ENCODE measurements at places on chromosomes 1 and 21. TPM values are rescaled to one million over a fixed set of nuclear protein-coding genes. Genes with fewer than 3 reads are reported as not detected.

Gene ZNF691
- 11.1 TPM for total RNA-seq

Gene TBX15
- total RNA-seq, result 48.4 TPM

DNA sequence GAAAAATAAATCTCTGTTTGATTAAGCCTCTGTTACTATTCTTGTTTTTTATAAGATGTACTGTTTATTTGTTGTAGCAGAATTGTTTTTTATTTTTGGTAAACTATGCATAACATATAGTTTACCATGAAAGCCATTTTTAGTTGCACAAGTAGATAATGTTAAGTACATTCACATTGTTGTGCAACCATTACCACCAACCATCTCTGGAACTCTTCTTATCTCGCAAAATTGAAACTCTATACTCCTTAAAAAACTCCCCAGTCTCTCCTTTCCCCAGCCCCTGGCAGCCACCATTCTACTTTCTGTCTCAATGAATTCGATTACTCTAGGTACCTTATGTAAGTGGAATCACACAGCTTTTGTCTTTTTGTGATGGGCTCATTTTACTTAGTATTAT, 27.4 kb upstream of the UHMK1 start:
- DNase-seq, result no peak

DNA sequence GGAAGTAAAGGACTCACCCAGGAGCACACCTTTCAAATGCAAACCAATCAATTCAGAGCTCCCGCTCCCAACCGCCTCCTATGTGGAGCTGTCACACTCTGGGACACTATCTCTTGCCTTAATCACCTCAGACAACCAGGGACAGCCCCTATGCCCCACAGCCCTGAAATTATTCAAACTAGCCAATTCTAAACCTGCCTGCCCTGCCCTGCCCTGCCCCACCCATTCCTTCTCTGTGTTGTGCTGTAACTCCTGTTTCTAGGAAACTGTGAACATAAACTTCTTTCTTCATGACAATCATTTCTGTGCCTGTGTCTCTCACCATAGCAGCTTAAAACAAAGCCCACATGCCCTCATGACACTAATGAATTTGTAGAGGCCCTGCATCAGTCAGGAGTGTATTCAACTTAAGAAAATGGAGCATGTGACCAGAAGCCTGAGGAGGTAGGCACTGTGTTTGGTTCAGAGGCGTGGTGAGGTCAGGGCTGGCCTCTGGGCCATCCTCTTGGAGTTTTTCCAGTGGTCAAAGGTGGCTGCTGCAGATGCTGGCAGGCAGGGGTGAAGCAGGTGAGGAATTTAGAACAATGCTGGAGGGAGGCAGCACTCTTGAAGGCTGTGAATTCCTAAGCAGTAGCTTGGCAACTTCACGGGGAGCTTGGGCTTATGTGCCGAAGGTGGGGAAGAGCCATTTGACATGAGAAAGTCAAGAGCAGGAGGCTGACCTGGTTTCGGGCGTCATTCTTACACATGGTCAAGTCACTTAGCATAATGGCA, 74.5 kb downstream of the RHOU start:
- DNase-seq, result no peak

DNA sequence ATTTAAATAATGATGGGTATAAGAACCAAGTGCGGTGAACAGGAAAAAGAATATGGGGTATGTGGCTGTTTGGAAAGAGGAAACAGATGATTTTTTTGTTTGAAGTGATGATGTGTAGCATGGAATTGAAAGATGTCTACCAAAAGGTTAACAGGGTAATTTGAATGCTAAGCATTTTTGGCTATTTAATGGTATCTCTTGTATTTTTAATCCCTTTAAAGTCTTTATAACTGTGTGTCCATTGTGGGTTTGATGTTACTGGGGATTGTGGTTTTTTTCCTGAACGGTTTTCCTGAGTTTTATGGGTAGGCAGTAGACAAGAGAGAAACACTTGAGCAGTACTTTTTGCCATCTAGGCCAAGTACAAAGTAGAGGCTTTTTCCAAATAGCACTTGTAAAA, 63.2 kb downstream of the PRDM2 start:
- DNase-seq, result no peak

DNA sequence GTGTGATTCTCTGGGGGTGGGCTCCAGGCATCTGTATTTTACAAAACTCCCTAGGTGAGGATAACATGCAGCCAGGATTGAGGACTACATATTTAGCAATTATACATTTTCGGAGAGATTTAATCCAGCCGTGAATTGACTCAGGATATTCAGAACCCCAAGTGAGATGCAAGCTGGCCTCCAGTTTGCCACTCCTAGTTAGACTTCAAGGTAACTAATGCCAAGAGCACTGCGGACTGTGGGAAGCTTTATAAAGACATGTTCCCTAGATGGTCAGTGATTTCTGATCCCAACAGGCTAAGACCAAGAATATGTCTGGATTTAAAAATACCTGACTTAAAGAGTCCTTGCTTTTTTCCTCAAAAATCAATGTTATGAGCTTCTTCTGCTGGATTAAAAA, 308.5 kb downstream of the NTNG1 start:
- DNase-seq, result no peak

GRCh38 chr1:224502459-224503160, 68.0 kb upstream of the WDR26 start:
- DNase-seq, result no peak

DNA sequence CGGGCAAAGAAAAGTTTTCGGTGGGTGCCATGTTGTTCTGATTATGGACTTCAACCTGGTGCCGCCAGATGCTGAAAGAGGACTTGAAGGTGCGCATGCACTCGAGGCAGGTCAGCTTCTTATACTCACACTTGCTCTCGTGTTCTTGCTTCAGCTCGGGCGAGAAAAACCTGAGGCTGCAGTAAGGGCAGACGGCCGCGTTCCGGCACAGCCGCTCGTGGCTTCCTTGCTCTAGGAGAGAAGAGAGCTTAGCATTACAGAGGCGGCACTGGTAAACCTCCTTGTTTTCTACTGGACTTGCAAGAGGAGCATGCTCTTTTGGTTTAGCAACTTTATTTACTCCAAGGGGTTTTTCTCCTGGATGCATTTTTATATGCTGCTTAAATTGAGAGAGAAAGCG, 18.5 kb downstream of the ZBTB21 start:
- no peak for DNase-seq

All from myocyte (in vitro differentiated cells).